ENCODE measurements at places on chromosomes 3 and 15.
A peak's percentile ranks its signal among the peaks of the same experiment; 100 is the strongest.

DNA sequence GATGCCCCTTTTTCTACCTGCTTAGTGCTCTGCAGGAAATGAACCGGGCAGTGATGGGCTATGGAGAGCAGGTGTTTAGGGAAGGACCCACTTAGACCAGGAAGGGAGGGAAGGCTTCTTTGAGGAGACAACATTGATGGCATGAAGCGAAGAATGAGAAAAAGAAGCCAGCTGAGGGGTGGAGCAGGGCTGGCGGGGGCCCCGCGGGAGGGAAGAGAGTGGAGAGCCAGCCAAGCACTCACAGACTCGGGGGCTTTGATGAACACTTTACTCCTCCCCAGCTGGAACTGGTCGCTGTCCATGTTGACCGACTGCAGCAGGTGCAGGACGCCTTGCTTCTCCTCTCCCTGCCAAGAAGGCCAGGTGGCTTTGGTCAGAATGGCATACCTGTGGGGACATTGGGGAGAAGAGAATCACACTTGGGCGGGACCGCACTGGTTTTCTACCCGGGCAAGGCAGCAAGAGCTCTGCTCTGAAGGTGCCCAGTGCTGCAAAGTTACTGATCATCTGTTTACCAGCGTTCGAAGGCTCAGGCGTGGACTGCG is 28.4 kb upstream of the LDHAL6B start:
- peak; percentile 27 for DNase-seq

DNA sequence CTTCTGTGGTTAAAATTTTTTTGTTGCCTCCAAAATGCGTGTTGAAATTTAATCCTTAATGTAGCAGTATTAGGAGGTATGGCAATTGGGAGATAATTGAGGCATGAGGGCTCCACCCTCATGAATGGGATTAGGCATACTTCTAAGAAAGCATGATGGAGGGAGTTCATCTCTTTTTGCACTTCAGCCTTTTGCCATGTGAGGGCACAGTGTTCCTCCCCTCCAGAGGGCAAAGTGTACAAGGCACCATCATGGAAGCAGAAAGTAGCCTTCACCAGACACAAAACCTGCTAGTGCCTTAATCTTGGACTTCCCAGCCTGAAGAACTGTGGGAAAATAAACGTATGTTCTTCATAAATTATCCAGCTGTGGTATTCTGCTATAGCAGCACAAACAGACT is 429.5 kb downstream of the ZIC1 start:
- no peak for DNase-seq

DNA sequence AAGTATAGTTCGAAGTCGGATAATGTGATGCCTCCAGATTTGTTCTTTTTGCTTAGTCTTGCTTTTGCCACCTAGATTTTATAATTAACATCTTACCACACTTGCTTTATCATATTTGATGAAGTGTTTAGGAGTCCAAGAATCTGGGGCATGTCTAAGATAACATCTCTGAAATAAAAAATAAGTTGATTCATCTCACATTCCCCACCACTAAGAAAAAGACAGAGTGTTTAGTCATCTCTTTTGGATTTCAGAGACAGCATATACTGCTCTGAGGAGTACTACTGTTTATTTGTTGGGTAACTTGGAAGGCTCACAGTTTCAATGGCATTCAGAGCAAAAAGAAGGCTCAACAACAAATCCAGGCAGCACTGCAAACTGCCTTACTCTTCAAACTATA is 324.2 kb upstream of the ATP11B start:
- no peak for DNase-seq

- no peak for DNase-seq
Measured at GRCh38 chr3:188940573-188940932, 231.2 kb upstream of the TPRG1 start.

GRCh38 chr15:90638201-90638691 is 78.9 kb upstream of the BLM start:
- DNase-seq = no peak

DNA sequence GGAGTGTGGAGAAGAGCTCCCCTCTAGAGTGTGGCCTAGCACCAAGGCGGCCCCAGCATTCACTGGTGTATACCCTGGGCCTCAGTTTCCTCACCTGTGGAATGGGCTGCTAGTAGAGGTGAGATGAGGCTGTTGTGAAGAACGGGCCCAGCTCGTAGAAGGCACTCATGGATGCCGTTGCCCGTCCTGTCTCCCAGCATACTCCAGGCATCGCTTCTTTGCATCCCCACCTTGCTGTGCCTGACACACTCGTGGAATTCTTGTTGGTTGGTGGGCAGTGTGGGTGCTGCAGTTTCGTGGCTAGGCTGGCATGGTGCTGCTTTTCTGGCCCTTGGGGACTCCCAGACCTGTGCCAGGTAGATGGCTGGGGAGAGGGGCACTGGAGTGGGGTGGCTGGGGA is 76.7 kb downstream of the SMAD6 start:
- DNase-seq = no peak

GRCh38 chr3:34925851-34926250 is 713.5 kb upstream of the ARPP21 start:
- no peak for DNase-seq

DNA sequence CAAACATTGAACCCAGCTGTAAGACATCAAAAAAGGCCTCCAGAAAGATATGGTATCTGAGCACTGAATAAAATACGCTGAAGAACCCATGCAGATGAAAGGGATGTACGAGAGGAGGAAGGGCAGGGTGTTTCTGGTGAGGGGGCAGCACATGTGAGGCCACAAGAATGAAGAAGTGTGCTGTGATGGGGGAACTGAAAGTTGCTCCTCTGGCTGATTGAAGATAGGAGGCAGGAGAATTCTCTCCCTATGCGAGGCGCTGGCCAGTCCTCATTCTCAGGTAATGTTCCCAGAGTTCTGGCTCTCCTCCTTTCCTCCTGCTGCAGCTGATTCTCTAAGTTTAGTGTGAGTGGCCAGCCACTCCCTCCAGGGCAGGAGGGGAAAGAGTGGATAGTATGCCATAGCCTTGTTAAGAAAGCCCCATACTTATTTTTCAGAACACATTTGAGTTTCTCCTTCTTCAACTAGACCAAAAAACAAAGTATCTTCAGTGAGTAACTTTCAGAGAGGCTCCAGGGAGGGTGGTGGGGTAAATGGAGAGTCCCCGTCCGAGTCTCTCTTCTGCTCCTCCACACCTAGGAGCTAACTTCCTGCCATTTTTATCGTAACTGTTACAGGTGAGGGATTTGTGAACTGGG is 26.9 kb upstream of the MYO1E start:
- no peak for DNase-seq

- DNase-seq = no peak
Measured at GRCh38 chr3:3675186-3675585, 124.0 kb upstream of the LRRN1 start.

DNA sequence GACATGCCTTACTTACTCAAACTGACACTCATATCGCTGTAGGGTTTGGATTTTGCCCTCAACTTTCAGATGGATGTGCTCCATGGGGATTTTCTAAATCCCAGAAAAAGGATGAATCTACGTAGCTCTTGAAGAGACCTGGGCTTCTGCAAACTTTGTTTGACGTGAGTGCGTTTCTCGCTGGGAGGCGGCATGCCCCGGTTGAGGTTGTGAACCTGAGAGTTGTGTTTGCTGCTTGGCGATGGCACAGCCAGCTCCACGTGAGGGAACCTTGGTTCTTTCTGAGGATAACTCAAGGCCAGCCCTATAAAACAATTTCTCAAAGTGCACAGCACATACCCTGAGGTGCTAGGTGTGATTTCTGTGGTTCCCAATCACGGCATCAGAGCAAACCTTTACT is 209.5 kb downstream of the ADAMTS17 start:
- DNase-seq = no peak

GRCh38 chr3:59992578-59992977 is 942.8 kb upstream of the CFAP20DC start:
- DNase-seq = no peak

GRCh38 chr3:190734490-190734889 is 128.0 kb downstream of the GMNC start:
- no peak for DNase-seq

- DNase-seq = no peak
Measured at GRCh38 chr3:78668302-78668701, 1099.5 kb downstream of the ROBO1 start.

DNA sequence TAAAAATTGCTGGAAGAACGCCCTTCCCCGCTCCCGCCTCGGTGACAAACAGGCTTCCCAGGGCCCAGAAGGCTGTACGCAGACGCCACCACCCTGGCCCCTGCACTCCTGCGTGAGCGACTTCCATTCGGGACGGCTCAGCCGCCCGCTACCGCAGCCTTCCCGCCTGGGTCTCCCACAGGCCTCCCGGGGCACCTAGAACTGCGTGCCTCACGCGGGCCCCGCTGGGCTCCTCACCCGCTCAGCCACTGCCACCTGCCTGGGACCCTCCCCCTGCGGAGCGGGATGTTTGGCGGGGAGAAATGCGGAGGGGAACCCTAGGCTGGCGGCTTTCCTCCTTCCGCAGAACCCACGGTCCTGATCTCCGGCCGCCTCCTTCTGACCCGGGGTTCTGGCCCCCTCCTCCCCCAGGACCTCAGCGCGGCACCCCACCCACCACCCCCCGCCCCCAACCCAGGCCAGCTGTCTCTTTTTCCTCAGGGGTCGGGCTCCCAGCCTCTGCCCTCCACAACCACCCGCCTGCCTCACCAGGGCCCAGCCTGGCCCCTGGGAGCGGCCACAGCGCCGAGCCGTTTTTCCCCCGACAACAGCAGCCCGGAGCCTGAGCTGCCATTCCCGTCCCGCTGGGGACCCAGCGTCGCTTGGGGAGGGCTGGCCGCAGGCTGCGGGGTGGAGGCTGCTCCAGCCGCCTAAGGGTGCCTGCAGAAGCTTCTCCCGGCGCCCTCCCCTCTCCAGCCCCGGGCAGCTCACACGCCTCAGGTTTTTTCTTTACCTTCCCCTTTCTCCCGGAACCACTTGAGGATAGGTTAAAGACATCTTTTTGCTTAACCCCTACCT is 27.6 kb upstream of the RAB7A start:
- peak; percentile 60 for DNase-seq

DNA sequence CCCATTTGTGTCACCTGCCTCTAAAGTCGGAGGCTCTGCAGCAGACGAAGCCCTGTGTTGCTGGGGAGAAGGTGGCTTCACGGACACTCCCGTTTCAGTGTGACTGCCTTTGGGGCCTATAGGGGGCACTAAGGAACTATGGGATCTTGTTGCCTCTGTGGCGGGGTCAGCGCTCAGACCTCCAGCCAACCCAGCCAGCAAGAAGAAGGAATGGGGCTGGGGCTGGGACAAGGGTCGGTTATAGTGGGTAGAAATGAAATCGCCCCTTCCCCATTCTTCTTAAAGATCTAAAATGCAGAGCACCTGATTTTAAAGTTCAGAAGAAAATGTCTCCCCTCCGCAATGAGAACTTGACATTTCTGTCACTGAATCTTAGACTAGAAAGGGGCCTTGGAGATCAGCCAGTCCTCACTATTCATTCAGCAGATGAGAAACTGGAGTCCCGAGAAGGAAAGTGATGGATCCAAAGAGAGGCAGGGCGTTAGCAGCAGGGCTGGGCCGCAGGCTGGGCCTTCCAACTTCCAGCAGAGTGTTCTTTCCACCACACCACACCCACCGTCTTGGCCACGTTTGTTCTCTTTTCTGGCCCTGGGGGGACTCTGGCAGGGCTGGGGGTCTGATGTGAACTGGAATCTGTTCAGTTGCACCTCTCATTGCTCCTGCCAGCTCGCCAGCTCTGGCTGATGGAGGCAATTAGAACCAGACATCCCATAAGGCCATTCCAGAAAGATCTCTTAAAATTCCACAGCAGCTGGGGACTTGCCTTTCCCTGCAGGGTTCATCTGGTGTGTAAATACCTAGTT is 195.4 kb downstream of the OPA1 start:
- DNase-seq = peak; percentile 79

GRCh38 chr3:109059264-109059663 is 58.7 kb downstream of the MORC1 start:
- no peak for DNase-seq

DNA sequence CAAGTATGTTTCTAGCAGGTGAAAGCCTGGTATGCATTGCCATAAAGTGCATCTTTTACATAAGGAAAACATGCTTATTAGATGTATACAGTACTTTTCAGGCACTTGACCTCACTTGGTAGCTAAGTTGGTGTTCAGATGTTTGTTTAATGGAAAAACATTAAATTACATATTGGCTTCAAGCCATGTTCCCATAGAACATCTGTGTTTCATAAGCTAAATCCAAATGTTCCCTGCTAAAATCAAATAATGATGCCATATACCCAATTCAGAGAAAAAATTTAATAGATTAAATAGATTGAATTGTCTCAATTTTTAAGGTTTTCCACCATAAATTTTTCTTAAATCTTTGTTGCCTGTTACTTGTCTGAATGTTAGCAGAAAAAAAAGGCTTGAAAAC is 19.1 kb upstream of the RPL22L1 start:
- no peak for DNase-seq

GRCh38 chr3:189907803-189908202 is 212.9 kb downstream of the P3H2 start:
- no peak for DNase-seq

- DNase-seq = no peak
Measured at GRCh38 chr15:73522011-73522410, 79.0 kb downstream of the REC114 start.

DNA sequence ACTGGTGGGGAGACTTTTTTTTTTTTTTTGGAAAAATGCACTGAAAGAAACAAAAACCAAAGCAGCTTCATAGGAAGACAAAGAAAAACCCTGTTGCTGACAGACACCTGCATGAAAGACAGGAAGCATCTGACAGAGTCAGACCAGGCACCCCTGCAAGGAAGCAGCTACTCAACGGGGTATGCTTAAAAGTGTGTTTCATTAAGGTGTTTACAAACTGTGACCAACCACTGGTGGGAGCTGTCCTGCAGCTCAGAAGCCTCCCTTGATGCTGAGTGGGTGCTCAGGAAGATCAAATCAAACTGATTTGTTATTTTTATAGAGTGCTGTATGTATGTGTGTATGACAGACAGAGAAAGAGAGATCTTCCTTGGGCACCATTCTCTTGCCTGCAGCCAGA is 34.7 kb upstream of the AGBL1 start:
- no peak for DNase-seq

- no peak for DNase-seq
Measured at GRCh38 chr3:44348993-44349392, 10.4 kb downstream of the TCAIM start.

- DNase-seq = peak; percentile 83
Measured at GRCh38 chr3:183825456-183826161, at the start of gene MAP6D1. TSS of gene MAP6D1 (minus strand) at chr3:183825577. CDS start at chr3:183825547, 30 bp downstream.

DNA sequence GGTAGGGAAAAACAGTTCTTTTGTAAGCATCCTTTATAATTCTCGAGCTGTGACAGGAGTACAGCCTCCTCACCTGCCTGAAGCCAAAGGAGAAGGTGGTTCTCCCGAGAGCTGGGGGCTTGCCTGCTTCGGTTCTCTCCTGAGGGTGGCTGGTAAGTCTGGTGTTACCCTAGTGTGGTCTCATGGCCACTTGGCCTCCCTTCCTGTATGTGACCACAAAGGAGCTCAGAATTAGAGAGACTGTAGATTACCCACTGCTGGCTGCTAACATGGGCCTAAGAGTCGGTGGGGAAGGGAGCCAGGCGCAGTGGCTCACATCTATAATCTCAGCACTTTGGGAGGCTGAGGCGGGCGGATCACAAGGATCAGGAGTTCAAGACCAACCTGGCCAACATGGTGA is 12.6 kb downstream of the PDHB start:
- no peak for DNase-seq

GRCh38 chr3:111732252-111732879 is 126.7 kb upstream of the PHLDB2 start:
- no peak for DNase-seq
